A549 treated with CORT108297 at 1 μM for 4 hours (cell line): ENCODE measurements at places on chromosomes 1 and 21. TPM values are rescaled to one million over a fixed set of nuclear protein-coding genes. Genes with fewer than 3 reads are reported as not detected.

AMPD1 gene
- 0.07 TPM in 1 of 5 replicates, not detected in the others for total RNA-seq

UBE2U gene
- not detected in 5 replicates for total RNA-seq

IQGAP3 gene
- total RNA-seq = 12.2 to 20.9 TPM (median 18.6 TPM) in 5 replicates

SLC9C2 gene
- total RNA-seq = not detected in 5 replicates

RCAN1 gene
- total RNA-seq = 9.9 to 12.7 TPM (median 10.6 TPM) in 5 replicates

BMP8B gene
- total RNA-seq = 3.5 to 4.9 TPM (median 4.5 TPM) in 5 replicates

ATP1A4 gene
- total RNA-seq = not detected in 5 replicates

ETV3L gene
- not detected in 5 replicates for total RNA-seq

TRPM2 gene
- total RNA-seq = 7.0 to 11.9 TPM (median 9.0 TPM) in 5 replicates

CXADR gene
- total RNA-seq = 7.4 to 9.7 TPM (median 8.6 TPM) in 5 replicates

PPIH gene
- total RNA-seq = 55.2 to 67.9 TPM (median 60.7 TPM) in 5 replicates

GJA4 gene
- total RNA-seq = not detected in 5 replicates

SPRR5 gene
- total RNA-seq = not detected in 5 replicates

PODN gene
- total RNA-seq = not detected in 5 replicates

TINAGL1 gene
- total RNA-seq = 0.45 to 0.92 TPM (median 0.72 TPM) in 5 replicates

S1PR1 gene
- 0.05 to 0.13 TPM (median 0.06 TPM) in 5 replicates for total RNA-seq

ZNF687 gene
- 11.8 to 15.3 TPM (median 14.0 TPM) in 5 replicates for total RNA-seq

DNTTIP2 gene
- 37.2 to 54.2 TPM (median 41.4 TPM) in 5 replicates for total RNA-seq

INSRR gene
- 0.01 TPM in 1 of 5 replicates, not detected in the others for total RNA-seq

NR5A2 gene
- 3.7 to 5.3 TPM (median 5.0 TPM) in 5 replicates for total RNA-seq

ADAMTS4 gene
- total RNA-seq = 0.01 TPM in 2 of 5 replicates, not detected in the others

BGLAP gene
- total RNA-seq = 0.34 to 0.75 TPM (median 0.52 TPM) in 4 of 5 replicates, not detected in the other

TIMM17A gene
- 93.4 to 156 TPM (median 98.8 TPM) in 5 replicates for total RNA-seq

SPRR4 gene
- not detected in 5 replicates for total RNA-seq

FAM110D gene
- 0.03 to 0.07 TPM (median 0.07 TPM) in 3 of 5 replicates, not detected in the others for total RNA-seq

LAX1 gene
- not detected in 5 replicates for total RNA-seq

IL10RB gene
- 17.9 to 20.5 TPM (median 18.4 TPM) in 5 replicates for total RNA-seq

CA6 gene
- not detected in 5 replicates for total RNA-seq

ZNHIT6 gene
- 15.9 to 24.0 TPM (median 17.6 TPM) in 5 replicates for total RNA-seq

ANKRD13C gene
- 6.2 to 8.8 TPM (median 7.9 TPM) in 5 replicates for total RNA-seq

FAM151A gene
- total RNA-seq = 0.05 TPM in 1 of 5 replicates, not detected in the others

KCNT2 gene
- 0.03 to 0.09 TPM (median 0.07 TPM) in 4 of 5 replicates, not detected in the other for total RNA-seq

TCHH gene
- 0.20 to 0.26 TPM (median 0.24 TPM) in 5 replicates for total RNA-seq

PRAMEF5 gene
- not detected in 5 replicates for total RNA-seq

CYP4B1 gene
- total RNA-seq = not detected in 5 replicates

NOC2L gene
- total RNA-seq = 68.1 to 89.5 TPM (median 86.3 TPM) in 5 replicates

GRIK1 gene
- not detected in 5 replicates for total RNA-seq
